Activated CD4-positive, alpha-beta T cell treated with anti-CD3 and anti-CD28 coated beads for 36 hours (primary cell): ENCODE measurements at places on chromosomes 2 and 18. TPM values are rescaled to one million over a fixed set of nuclear protein-coding genes. Genes with fewer than 3 reads are reported as not detected.

GRCh38 chr2:230166557-230167170 is 53.1 kb downstream of the SP110 start:
- no peak overlapping the region for H3K4me3 ChIP-seq
- H3K4me1 ChIP-seq, result peaks cover 10% of the 10 kb centered on the region
- no peak for DNase-seq
- H3K27ac ChIP-seq, result no peak overlapping the region
- H3K36me3 ChIP-seq, result peaks cover 44% of the 10 kb centered on the region

- DNase-seq, result no peak
- no peaks in the 10 kb centered on the region for H3K4me1 ChIP-seq
- H3K27ac ChIP-seq, result no peak overlapping the region
- H3K4me3 ChIP-seq, result no peak overlapping the region
Observed at GRCh38 chr2:145598434-145598833, 1078.5 kb upstream of the ZEB2 start.

DNA sequence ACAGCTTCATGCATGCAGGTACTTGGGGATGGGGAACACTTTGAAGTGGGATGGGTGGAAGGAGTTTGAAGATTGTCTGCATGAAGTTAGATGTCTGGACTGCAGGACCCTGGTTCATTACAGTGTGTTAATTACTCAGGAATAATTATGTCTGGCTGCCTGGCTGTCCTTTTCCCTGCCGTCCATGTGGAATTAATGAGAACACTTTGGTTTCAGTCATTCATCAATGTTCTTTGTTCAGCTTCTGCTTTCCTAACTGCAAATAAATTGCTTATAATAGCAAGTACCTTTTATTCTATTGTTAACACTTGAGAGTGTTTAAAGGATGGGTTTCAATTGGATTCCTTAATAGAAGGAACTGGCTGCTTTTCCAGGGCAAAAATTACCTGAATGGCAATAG is 35.8 kb downstream of the MTCL1 start:
- peaks cover 31% of the 10 kb centered on the region for H3K4me1 ChIP-seq
- DNase-seq, result no peak
- H3K27me3 ChIP-seq, result peaks cover 2% of the 10 kb centered on the region
- no peak overlapping the region for H3K4me3 ChIP-seq
- peaks cover 1% of the 10 kb centered on the region for H3K36me3 ChIP-seq
- no peak overlapping the region for H3K27ac ChIP-seq

GRCh38 chr2:11292464-11293255 is 51.8 kb downstream of the ROCK2 start:
- no peaks in the 10 kb centered on the region for H3K27me3 ChIP-seq
- no peak overlapping the region for H3K4me3 ChIP-seq
- no peak overlapping the region for H3K27ac ChIP-seq
- H3K4me1 ChIP-seq, result peaks cover 31% of the 10 kb centered on the region

ADD2 gene
- 26.9 TPM for total RNA-seq

DNAJC27 gene
- total RNA-seq, result 5.9 TPM
